ENCODE measurements at places on chromosomes 6 and 20.

DNA sequence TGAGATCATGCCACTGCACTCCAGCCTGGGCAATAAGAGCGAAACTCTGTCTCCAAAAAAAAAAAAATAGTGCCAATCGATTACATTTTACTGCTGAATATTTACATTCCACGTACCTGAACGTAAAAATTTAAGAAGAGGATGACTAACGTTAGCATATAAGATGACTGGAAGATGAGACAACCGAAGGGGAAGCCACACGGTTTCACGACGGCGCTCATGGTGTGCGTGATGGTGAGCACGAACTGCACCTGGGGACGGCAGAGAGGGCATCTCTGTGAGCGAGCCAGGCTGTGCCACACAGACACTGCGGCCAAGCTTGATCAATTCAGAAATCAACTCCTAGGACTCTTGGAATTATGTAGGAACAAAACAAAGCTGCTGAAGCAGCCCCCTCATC lies 54.5 kb downstream of the ELOVL2 start:
- DNase-seq = no peak

DNA sequence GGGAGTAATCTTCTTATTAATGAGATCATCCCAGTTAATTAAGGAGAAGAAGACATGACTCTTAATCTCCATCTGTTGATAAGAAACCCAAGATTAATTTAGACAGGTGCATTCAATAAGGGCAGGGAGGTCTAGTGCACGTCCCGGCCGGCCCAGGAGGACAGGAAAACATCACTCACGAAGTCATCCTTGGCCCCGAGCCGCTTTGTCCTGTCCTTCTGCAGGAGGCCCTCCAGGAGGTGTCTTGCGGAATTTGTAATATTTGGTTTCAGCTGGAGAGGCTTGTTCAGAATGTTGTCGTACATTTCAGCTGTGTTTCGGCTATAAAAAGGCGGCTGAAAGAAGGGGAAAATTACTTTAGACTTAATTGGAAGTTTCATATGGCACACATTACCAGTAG lies 118.4 kb upstream of the SLC2A12 start:
- DNase-seq = no peak

DNA sequence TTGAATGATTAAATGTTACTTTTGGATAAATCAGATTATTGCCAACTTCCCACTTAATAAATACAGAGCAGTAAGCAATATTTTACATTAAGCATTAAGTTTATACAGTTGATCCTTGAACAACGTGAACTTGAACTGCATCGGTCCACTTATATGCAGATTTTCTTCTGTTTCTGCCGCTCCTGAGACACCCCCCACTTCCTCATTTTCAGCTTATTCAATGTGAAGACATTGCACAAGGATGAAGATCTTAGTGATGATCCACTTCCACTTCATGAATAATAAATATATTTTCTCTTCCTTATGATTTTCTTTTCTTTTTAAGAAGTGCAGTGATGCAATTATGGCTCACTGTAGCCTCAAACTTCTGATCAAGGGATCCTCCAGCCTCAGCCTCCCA lies 167.2 kb downstream of the LINC00237 start:
- no peak for DNase-seq

GRCh38 chr6:167806061-167806700 lies 20.5 kb upstream of the AFDN start:
- DNase-seq = no peak

- no peak for DNase-seq
These were observed 207.0 kb downstream of the ADGB start for GRCh38 chr6:146805546-146806325.

DNA sequence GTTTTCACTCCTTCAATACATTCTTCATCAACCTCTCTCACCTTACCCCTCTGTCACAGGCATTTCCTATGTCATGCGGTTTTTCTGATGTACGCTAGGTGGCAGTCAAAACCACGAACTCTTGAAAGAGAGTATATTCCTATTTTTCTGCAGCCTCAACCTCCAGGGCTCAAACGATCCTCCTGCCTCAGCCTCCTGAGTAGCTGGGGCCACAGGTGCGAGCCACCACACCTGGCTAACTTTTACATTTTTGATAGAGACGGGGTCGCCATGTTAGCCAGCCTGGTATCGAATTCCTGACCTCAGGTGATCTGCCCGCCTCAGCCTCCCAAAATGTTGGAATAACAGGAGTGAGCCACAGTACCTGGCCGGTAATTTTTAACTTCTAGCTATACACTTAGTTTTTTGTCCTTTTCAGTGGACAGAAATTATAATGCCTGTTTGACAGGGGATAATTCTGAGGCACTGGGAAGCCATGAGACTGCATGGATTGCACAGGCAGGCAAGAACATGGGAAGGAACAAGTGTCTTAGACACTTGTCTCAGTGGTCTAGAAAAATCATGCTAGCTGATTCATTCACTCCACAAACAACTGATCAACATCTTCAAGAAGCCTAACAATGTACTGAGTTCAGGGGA lies 22.5 kb upstream of the HFE start:
- no peak for DNase-seq

- no peak for DNase-seq
These were observed 276.7 kb downstream of the ADGRB3 start for GRCh38 chr6:68911811-68912210.

- no peak for DNase-seq
These were observed 11.4 kb upstream of the MDFI start for GRCh38 chr6:41626917-41627316.

DNA sequence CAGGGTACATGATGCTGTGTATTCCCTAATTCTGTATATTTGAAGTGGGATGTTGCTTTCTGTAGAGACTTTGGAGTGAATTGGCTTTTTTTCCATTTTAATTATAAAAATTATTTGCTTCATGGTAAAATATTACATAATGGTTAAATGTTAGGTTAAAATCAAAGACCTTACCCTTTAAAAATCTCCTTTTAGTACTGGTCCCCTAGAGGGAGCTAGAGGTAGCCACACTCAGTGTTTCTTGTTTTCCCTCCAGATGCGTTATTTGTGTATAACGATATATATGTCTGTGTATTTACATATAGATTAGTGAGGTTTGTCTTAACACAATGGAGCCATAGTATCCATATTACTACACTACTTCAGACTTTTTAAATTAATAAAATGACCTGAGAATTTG lies 146.7 kb downstream of the PLCB4 start:
- DNase-seq = no peak

- DNase-seq = no peak
These were observed 1117.9 kb upstream of the FLRT3 start for GRCh38 chr20:15455279-15455678.

- DNase-seq = no peak
These were observed 114.3 kb upstream of the CD93 start for GRCh38 chr20:23200413-23200812.

DNA sequence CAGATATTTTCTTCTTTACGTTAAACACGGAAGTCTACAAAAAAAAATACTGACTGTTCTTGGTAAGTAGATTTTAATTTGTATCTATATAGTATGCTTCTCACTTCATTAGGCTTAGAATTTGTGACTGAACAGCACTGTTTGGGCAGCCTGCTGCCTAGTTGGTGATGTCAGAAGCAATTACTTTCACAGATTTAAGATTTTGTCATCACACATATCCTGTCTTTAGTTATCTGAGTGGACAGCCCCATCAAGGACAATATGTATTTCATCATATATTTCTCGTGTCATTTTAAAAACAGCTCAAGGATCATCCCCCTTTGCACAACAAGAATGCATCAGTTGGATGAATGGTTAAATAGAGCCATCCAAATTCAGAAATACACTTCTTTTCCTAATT lies 338.4 kb upstream of the CITED2 start:
- DNase-seq = no peak

DNA sequence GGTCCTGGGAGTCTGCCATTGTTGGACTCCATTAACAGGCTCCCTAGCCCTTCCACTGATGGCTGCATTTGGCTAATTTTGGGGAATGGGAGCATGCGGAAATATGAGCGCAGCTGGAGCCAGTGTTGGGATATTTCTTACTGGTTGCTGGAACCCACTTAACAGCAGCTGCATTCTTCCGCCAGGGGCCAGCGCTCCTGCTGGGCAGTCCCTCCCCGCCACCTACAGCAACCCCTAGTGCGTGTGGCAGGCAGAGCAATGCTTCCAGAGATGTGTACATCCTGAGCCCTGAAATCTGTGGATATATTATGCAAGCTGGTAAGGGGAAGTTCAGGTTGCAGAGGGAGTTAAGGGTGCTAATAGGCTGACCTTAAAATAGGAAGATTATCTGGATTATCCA lies 16.4 kb downstream of the CST8 start:
- no peak for DNase-seq

- no peak for DNase-seq
These were observed 3.1 kb downstream of the NOX3 start for GRCh38 chr6:155452576-155452975.

DNA sequence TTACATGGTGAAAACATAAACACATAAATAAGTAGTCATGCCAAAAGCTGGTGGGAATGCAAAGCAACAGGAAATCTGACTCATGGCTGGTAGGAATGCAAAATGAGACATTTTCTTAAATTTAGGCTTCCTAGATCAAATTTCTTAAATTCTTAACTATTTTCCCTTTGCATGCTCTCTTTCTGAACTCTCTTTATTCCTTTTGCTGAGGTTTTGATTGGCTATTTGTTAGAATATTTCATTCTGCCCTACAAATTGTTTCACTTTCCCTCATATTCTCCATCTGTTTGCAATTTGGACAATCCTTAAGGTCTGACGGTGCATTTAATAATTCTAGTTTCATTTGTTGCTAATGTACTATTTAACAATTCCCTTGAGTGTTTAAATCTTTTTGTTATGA lies 437.5 kb upstream of the RGS17 start:
- DNase-seq = no peak

GRCh38 chr6:34617231-34617630 lies 61.1 kb upstream of the SPDEF start:
- no peak for DNase-seq

DNA sequence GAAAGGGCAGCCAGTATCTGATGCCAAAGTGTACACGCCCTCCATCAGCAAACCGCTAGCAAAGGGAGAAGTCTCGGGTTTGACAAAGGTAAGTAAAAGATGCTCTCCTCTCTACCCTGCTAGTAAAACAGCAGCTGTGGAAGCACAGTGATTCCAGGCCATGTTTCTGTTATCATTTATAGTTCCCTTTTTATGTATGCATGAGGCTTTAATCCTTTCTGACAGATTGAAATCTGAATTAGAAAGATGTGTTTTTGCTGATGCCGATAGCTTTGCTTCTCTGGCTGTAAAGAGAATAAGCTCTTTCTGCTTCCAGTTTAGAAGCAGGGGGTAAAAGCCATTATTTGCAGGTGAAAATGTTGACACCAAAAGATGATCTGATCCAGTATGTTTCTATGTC lies 392.4 kb upstream of the SOX4 start:
- no peak for DNase-seq

- DNase-seq = no peak
These were observed 77.8 kb downstream of the STMND1 start for GRCh38 chr6:17179530-17180073.

GRCh38 chr6:169472786-169473416 lies 219.3 kb upstream of the THBS2 start:
- no peak for DNase-seq

GRCh38 chr20:11195169-11195568 lies 521.4 kb upstream of the JAG1 start:
- no peak for DNase-seq
